Type B pancreatic cell (in vitro differentiated cells): ENCODE measurements at places on chromosomes 16 and 17. TPM values are rescaled to one million over a fixed set of nuclear protein-coding genes. Genes with fewer than 3 reads are reported as not detected.

DNA sequence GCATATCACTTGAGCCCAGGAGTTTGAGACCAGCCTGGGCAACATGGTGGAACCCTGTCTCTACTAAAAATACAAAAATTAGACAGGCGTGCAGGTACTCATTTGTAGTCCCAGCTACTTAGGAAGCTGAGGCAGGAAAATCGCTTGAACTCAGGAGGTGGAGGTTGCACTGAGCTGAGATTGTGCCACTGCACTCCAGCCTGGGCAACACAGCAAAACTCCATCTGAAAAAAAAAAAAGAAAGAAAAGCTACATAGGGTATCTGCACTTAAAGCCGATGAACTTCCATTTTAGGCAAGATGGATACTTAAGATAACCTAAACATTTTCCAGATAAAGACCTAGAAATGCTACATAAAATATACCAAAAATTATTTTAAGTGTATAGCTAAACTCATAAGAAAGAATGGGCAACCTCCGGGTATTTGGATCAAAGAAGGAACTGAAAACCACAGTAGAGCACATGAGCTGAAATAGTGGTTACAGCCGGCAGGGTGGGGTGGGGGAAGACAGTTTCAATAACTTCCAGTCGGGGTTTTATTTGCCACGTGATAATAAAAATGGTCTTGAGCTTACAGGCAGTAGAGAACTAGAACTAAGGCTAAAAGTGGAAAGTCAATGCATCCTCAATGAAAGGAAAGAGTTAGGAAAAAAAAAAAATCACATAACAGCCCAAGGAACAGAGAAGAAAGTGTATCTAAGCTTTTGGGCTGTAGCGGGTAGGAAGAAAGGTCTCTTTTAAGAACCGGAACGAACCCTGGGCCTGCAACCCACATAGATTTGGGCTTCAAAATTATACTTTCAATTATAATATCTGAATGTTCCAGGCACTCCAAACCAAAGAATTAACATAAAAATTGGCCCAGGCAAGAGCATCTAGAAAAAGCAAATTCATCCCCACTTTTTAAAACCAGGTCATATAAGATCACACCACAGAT, 53.1 kb downstream of the CFDP1 start:
- peaks cover 31% of the 10 kb centered on the region for H3K4me1 ChIP-seq
- peaks cover 11% of the 10 kb centered on the region for H3K36me3 ChIP-seq
- no peaks in the 10 kb centered on the region for H3K27me3 ChIP-seq
- DNase-seq, result no peak
- no peak overlapping the region for H3K27ac ChIP-seq

GRCh38 chr17:75754378-75755204, 10.4 kb downstream of the GALK1 start:
- H3K4me3 ChIP-seq, result peak overlapping the region; percentile 74
- no peak for DNase-seq
- no peaks in the 10 kb centered on the region for H3K27me3 ChIP-seq
- no peaks in the 10 kb centered on the region for H3K36me3 ChIP-seq

DNA sequence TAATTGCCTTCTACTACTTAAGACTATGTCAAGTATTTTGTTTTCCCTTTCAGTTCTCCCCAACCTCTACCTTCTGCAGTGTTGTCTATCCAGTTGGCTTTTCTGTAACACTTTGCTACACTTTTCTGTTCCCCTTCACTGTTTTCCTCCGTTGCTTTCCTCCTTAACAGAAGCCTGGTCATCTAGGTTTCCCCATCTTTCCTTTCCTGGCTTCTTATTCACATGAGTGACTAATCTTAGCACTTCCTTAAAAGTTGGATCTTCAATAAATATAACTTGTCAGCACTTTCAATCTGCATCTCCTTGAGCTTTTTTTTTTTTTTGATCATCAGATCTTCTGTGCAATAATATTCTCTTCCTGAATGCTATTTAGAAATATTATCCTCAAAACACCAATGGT, 2.8 kb upstream of the SLFN11 start:
- H3K4me3 ChIP-seq, result peak overlapping the region; percentile 57
- DNase-seq, result no peak
- H3K36me3 ChIP-seq, result peaks cover 6% of the 10 kb centered on the region
- peak overlapping the region; percentile 16 for H3K27ac ChIP-seq
- peaks cover 5% of the 10 kb centered on the region for H3K4me1 ChIP-seq
- H3K27me3 ChIP-seq, result peaks cover 63% of the 10 kb centered on the region

DNA sequence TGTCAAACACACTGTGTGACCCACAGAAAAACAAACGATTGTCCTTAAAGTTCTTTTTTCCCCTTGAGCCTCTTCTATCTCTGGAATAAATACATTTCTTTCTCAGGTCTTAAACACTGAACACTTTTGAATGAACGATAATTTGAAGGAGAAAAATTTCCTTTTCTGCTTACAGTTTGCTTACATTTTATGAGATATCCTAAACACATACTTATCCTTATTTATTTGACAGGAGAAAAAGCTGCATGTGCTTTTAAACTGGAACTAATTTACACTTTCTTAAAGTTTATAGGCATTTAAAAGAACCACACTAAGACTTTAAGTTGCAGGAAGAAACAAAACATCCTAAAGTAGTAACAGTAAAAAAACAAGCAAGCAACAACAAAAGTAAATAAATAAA, 4.7 kb upstream of the IGF2BP1 start:
- DNase-seq, result no peak
- no peaks in the 10 kb centered on the region for H3K36me3 ChIP-seq
- H3K27ac ChIP-seq, result no peak overlapping the region
- no peak overlapping the region for H3K4me3 ChIP-seq
- H3K27me3 ChIP-seq, result peaks cover 19% of the 10 kb centered on the region

GRCh38 chr17:7806587-7806986, 27.4 kb upstream of the KDM6B start:
- H3K4me3 ChIP-seq, result no peak overlapping the region
- DNase-seq, result no peak
- peaks cover 30% of the 10 kb centered on the region for H3K27me3 ChIP-seq

GRCh38 chr17:7748076-7748775, 30.7 kb downstream of the DNAH2 start:
- no peak for DNase-seq
- peaks cover 4% of the 10 kb centered on the region for H3K27me3 ChIP-seq
- H3K4me3 ChIP-seq, result no peak overlapping the region
- H3K27ac ChIP-seq, result no peak overlapping the region

- H3K36me3 ChIP-seq, result peaks cover 12% of the 10 kb centered on the region
- no peak overlapping the region for H3K27ac ChIP-seq
- H3K4me1 ChIP-seq, result peaks cover 19% of the 10 kb centered on the region
- no peaks in the 10 kb centered on the region for H3K27me3 ChIP-seq
Observed at GRCh38 chr17:43171586-43172487, 823 bp downstream of the NBR1 start.

GRCh38 chr16:50276801-50277555, 10.6 kb downstream of the ADCY7 start:
- no peak overlapping the region for H3K27ac ChIP-seq
- no peaks in the 10 kb centered on the region for H3K36me3 ChIP-seq
- DNase-seq, result no peak
- H3K4me1 ChIP-seq, result peaks cover 6% of the 10 kb centered on the region
- no peak overlapping the region for H3K4me3 ChIP-seq

GRCh38 chr16:85882181-85882810, 16.7 kb upstream of the IRF8 start:
- no peak overlapping the region for H3K4me3 ChIP-seq
- no peak for DNase-seq
- no peaks in the 10 kb centered on the region for H3K36me3 ChIP-seq
- peaks cover 68% of the 10 kb centered on the region for H3K27me3 ChIP-seq

- DNase-seq, result no peak
- no peak overlapping the region for H3K4me3 ChIP-seq
- no peak overlapping the region for H3K27ac ChIP-seq
- peaks cover 4% of the 10 kb centered on the region for H3K4me1 ChIP-seq
Observed at GRCh38 chr16:75105306-75106061, 11.1 kb downstream of the LDHD start.

DNA sequence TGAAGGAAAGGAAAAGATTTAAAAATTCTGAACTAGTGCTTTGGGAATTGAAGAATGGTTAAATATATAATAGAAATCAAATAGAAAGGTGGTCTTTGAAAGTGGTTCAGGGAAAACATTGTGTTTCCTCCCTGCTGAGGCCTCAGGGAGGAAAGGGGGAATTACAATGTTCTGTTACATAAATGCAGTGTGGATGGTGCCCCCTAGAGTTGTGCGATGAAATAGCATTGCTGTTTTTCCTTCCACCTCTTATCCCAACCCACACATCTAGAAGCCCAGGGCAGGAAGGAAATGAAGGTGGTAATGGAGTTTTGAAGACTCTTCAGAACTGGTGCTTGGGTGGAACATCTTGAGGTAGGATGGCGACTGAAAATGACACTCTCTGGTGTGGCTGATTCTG, 6.4 kb upstream of the TOX3 start:
- peaks cover 67% of the 10 kb centered on the region for H3K27me3 ChIP-seq
- no peaks in the 10 kb centered on the region for H3K36me3 ChIP-seq
- no peak for DNase-seq

GRCh38 chr17:47686664-47687327, 7.2 kb upstream of the TBKBP1 start:
- DNase-seq, result no peak
- no peak overlapping the region for H3K4me3 ChIP-seq
- H3K36me3 ChIP-seq, result peaks cover 24% of the 10 kb centered on the region
- peaks cover 12% of the 10 kb centered on the region for H3K4me1 ChIP-seq
- H3K27ac ChIP-seq, result peak overlapping the region; percentile 9

DNA sequence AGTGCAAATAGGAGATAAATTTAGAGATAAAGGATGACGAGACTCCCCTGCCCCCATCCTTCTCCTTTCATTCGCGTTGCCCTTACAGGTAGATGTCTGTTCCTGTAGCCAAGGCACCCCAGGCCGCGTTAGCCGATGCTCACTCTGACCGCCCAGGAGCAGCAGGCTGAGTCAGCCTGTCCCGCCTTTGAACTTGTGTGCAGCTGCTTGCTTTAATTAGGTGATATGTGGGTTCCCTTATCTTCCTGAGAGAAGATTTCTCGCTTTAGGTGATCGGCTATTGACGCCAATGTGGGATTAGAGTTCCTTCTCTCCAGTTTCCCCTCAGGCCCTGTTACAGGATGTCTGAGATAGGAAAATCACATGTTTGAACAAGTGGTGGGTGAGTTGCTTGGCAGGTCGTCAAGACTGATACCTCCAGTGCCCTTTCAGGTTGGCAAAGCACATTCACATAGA, 119.5 kb downstream of the MSI2 start:
- DNase-seq, result no peak
- peaks cover 33% of the 10 kb centered on the region for H3K36me3 ChIP-seq
- H3K4me1 ChIP-seq, result peaks cover 41% of the 10 kb centered on the region
- peak overlapping the region; percentile 37 for H3K27ac ChIP-seq
- H3K27me3 ChIP-seq, result no peaks in the 10 kb centered on the region
- H3K4me3 ChIP-seq, result peak overlapping the region; percentile 48

GRCh38 chr17:15963670-15964110, 18.8 kb downstream of the ADORA2B start:
- H3K27me3 ChIP-seq, result no peaks in the 10 kb centered on the region
- H3K27ac ChIP-seq, result no peak overlapping the region
- H3K4me1 ChIP-seq, result peaks cover 24% of the 10 kb centered on the region
- no peaks in the 10 kb centered on the region for H3K36me3 ChIP-seq
- no peak overlapping the region for H3K4me3 ChIP-seq

DNA sequence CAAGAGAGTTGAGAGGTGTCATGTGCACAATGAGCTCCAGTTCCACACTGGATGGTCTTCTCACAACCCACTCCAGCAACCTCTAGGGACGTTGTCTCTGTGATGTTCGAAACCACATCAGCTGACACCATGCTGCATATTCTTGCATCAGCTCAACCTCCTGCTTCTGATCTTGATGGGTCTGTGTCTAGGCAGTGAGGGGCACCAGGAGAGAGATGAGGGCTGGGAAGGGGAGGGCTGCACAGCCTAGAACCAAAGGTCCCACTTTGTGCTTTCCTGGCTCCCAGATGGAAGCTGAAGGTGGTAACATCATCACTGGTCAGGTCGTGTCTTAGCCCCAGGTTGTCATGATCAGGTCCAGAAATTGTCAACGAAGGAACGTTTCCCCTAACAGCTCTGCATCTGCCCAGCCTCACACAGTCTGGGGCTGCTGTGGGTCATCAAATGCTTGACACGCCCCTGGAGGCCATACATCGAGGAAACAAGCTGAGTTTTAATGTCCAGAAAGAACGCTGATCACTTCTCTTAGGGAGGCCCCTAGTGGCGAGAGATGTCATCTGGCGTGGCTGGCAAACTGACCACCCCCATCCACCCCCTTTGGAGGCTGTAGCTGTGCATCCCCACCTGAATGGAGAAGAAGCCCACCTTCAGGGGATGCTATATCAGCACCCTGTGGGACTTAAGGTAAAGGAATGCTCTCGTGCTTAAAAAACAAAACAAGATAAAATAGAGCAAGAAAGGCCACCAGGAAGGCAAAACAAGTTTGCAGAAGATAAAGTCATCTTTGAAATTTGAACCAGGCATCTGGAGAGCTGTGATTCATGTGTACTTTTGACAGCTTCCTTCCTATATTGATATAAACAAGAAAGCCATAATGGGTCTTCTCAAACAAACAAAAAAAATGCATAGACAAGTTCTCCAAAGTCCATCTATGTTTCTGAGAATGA, 58.3 kb downstream of the WIPI1 start:
- H3K27me3 ChIP-seq, result no peaks in the 10 kb centered on the region
- no peaks in the 10 kb centered on the region for H3K36me3 ChIP-seq
- no peak overlapping the region for H3K27ac ChIP-seq
- H3K4me1 ChIP-seq, result peaks cover 19% of the 10 kb centered on the region
- H3K4me3 ChIP-seq, result no peak overlapping the region
- no peak for DNase-seq

DNA sequence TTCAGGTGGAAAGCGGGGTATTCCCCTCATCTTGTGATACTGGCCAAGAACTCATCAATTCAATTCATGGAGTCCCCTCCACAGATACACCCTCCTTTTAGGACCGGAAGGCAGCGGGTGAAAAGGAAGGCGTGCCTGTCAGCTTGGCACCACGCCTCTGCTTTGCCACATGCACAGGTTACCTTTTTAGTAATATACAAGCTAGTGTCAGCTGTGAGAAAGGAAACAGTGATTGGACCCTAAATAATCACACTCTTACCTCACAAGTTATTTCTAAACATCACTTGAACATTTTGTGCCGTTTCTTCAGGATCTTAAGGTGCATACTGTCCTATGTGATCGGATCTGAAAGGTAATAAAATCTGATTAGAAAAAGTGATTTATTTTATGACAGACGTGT, 15.7 kb downstream of the ZDHHC7 start:
- DNase-seq, result no peak
- peaks cover 12% of the 10 kb centered on the region for H3K36me3 ChIP-seq
- peak overlapping the region; percentile 83 for H3K27ac ChIP-seq

- DNase-seq, result no peak
- no peaks in the 10 kb centered on the region for H3K4me1 ChIP-seq
- no peaks in the 10 kb centered on the region for H3K27me3 ChIP-seq
- no peak overlapping the region for H3K4me3 ChIP-seq
- H3K36me3 ChIP-seq, result no peaks in the 10 kb centered on the region
Observed at GRCh38 chr17:58606934-58607333, 84.9 kb downstream of the TEX14 start.

- H3K4me1 ChIP-seq, result no peaks in the 10 kb centered on the region
- peak overlapping the region; percentile 59 for H3K27ac ChIP-seq
- peak overlapping the region; percentile 12 for H3K4me3 ChIP-seq
- DNase-seq, result no peak
Observed at GRCh38 chr17:1736348-1737281, 6.1 kb upstream of the SERPINF2 start.

Gene MT1M
- total RNA-seq, result not detected in 2 replicates

Gene ARL4D
- total RNA-seq, result 8.3 and 9.9 TPM in 2 replicates

Gene MYH8
- total RNA-seq, result 0.05 and 0.68 TPM in 2 replicates

Gene RAPGEFL1
- 9.9 and 18.6 TPM in 2 replicates for total RNA-seq

Gene ALDH3A1
- 0.24 and 0.77 TPM in 2 replicates for total RNA-seq

Gene SLC12A3
- 0.31 and 4.2 TPM in 2 replicates for total RNA-seq

Gene PPL
- 142 and 428 TPM in 2 replicates for total RNA-seq

Gene TAC4
- not detected in 2 replicates for total RNA-seq

Gene CA7
- total RNA-seq, result 0.70 and 1.2 TPM in 2 replicates

Gene PIGS
- 66.1 and 75.0 TPM in 2 replicates for total RNA-seq

Gene TUBB3
- 62.0 and 91.4 TPM in 2 replicates for total RNA-seq

Gene KDM6B
- 69.1 and 85.1 TPM in 2 replicates for total RNA-seq

Gene SLC5A10
- 0.19 TPM in 1 of 2 replicates, not detected in the other for total RNA-seq

Gene DLX3
- 15.9 and 16.7 TPM in 2 replicates for total RNA-seq

Gene WNT9B
- 0.89 and 1.2 TPM in 2 replicates for total RNA-seq

Gene KRTAP2-2
- not detected in 2 replicates for total RNA-seq
